ENCODE measurements at places on chromosomes 2 and 18.

- DNase-seq: no peak
These were observed 136.6 kb downstream of the SPAG16 start for GRCh38 chr2:213420828-213421385.

- DNase-seq: no peak
These were observed 163.1 kb downstream of the GFPT1 start for GRCh38 chr2:69223759-69224511.

DNA sequence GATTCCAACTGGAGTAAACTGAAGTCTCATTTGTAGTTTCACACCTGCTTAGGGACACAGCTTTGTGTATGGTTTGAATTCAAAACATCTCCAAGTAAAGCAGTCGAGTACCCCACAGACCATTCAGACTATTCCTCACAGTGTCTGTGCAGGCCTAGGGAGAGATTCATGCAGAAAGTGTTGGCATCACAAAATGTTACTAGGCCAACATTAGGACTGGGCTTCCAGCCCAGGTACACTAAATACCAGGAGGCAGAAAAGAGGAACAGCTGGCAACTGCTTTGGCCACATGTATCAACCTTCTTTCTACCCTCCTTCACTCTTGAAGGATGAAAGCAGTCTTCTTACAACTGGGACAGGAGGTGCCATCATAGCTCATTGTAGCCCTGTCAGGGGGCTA, 270.4 kb upstream of the TMEFF2 start:
- no peak for DNase-seq

DNA sequence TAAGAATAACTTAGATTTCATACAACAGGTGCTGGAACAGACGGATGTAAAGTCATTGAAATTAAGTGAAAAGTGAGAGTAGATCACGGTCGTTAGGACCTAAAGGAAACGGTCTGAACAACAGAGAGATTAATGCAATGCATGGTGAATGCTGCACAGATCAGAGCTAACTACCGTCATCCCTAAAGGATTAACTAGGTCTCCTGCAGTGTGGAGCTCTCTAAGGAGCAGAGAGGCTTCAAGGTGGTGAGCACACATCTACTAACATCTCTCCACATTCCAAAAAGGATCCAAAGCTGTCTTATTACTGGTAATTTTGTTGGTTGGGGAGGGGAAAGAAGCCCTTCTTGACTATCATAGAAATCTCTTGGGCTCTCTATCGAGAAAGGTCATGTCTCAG, 75.3 kb downstream of the CABYR start:
- DNase-seq: no peak

DNA sequence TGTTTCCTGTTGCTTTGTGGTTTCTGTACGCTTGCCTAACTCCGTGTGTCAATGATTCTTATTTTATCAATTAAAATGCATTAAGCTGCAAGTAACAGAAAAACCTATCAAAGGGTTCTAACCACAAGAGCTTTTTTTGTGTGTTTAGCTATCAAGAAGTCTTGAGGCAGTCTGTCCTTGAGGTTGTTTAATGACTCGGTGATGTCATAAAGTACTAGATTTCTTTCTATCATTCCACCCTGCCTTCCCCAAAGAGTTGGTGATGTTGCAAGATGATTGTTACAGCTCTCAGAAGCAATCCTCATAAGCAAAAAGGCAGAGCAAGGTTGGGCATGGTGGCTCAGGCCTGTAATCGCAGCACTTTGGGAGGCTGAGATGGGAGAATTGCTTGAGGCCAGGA, 51.9 kb upstream of the SPTBN1 start:
- no peak for DNase-seq

GRCh38 chr2:30731706-30732105, 75.5 kb downstream of the CAPN13 start:
- DNase-seq: no peak

DNA sequence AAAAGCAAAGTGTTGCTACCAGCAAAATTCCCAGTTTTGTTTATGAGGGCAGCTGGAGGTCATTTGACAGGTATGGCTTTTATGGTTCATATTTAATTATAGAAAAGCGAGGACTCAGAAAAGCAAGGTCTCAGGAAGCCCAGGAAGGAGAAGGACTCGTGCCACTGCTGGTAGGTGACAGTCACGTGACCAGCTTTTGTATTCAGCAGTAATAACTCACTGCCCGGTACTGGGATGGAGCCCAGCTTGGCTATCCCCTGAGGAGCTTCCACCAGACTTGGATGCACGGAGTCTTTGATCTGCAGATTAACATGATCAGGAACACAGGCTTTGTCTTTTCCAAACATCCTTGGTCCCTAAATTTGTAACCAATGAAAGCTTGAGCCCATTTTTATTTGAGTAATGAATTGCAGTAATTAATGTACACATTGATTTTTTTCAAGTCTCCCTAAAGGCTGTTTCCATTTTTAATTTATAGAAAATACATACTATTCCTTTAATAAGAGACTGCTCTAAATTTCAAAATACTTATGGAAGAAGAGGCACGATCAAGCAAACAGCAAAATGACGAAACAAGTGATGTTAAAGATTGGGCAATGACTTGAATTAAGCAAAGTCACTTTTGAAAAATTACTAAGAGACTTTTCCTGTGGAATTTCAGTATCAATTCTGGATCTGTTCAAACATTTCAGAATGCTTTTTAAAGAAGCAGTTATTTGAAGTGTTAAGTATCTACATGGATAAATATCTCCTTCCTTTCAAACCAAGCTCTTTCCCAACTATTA, 251.7 kb upstream of the HNRNPA3 start:
- no peak for DNase-seq

DNA sequence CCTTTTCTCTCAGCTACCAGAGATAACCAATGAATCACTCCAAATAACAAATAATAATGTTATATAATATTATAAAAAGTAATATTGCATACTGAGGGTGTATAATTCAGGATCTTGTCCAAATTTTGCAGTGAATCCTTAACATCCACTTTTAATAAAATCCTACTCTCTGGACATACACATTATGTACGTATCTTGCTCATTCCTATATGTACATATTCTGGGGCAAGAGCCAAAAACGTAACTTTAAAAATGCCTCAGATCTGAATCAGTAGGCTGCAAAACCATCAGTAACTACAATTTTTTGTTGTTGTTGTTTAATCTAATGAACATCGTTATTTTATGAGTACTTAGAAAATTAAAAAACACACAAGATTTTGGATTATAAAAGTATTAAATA, 65.3 kb downstream of the SMAD2 start:
- no peak for DNase-seq

GRCh38 chr18:489244-490023, 11.1 kb downstream of the COLEC12 start:
- DNase-seq: no peak

DNA sequence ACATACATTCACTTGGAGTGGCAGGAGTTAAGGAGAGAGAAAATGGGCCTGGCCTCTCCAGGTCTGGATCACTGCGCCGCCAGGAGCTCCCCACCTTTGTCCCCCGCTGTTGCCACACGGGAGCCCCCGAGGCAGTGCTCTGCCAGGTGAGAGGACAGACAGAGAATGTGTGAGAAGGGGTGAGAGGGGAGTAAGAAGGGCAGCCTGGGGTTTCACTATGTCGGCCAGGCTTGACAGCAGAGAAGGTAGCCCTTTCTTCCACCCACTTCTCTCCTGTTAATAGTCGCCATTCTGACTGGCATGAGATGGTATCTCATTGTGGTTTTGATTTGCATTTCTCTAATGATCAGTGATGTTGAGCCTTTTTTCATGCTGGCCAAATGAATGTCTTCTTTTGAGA, 26.2 kb upstream of the ARHGEF4 start:
- no peak for DNase-seq

GRCh38 chr2:166112193-166112605, 15.6 kb downstream of the SCN1A start:
- no peak for DNase-seq

DNA sequence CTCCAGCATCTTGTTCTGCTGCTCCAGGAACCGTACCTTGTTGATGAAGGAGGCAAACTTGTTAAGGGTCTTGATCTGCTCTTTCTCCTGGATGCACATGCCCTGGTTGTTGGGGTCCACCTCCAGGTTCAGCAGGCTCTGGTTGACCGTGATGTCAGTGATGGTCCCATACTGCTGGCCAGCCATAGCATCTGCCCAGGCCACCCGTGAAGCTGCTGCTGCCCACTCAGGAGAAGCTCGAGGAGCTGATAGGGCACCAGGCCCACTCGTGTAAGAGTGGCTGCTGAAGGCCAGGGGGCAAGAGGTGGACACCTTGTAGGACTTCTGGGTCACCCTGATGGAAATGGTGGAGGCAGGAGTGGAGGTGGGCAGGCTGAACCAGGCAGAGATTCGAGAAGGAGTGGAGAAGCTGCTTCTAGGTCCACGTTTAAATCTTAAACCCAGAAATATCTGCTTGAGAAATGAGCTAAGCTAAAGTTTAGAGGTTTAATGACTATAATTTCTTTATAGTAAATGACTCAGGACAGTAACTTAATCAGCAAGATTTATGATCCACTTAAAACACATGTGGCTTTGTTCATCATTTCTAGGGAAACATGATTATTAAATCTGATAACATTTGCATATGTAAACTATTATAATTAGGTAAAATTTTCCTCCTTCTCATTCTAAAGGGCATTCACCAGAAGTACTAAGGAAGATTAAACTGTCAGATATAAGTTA, 358.7 kb upstream of the SETBP1 start:
- DNase-seq: no peak

DNA sequence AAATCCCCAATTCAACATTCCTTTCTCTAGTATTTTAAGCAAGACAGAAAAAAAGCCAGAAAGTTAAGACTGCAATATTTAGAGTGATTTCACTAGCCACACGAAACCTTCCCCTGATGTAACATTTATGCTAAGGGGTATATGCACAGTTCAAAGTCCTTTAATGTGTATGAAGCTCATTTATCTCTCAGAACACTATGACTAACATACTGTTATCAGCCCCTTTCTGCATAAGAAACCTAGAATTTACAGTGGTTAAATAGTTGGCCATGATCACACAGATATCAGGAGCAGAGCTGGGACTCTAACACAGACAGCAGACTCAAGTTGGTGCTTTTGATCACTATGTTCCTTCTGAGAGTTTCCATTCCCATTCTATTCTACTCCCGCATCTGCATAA, 185.5 kb downstream of the CDH2 start:
- no peak for DNase-seq

GRCh38 chr18:50674307-50674980, 114.6 kb downstream of the MAPK4 start:
- no peak for DNase-seq

GRCh38 chr2:157259960-157260359, 2.5 kb downstream of the GALNT5 start:
- no peak for DNase-seq
